ENCODE measurements at places on chromosomes 4 and X.

DNA sequence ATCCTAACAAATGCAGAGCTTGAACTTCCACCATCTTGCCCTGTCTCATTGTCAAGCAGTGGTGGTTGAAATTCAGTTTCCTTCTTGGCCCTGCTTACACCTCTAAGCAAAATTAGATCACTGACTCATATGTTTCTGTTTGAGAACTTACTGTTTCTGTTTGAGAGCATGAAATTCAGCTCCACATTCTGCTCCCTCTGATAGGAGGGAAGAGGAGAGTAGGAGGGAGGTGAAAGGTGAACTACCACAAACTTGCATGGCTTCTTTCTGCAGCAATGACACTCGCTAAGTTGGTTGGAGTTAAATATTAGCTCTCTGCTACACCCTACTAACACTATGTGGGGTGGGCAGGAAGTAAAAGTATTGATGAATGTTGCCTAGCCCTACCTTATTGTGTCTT is 117.8 kb upstream of the EDA2R start:
- DNase-seq: no peak

DNA sequence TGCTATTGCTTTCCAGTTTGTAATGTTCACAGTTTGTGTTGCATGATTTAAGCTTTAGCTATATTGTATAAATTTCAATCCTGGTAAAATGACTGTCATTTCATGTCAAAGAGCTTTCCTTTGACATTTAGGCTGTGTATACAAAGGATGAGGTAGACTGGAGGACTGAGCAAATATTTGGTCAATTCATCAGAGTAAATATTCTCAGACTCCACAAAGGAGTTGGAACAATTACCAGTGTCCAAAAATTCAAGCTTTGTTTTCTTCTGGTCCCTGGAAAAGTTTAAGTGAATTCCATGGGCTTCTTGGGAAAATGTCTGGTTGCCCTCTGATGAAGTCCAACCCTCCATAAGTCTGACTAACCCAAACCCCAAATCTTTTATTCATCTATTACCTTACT is 682.4 kb downstream of the DACH2 start:
- no peak for DNase-seq

GRCh38 chr4:6028168-6028567 is 9.9 kb upstream of the C4orf50 start:
- DNase-seq: no peak

- DNase-seq: no peak
Observed at GRCh38 chrX:44280116-44280515, 63.4 kb downstream of the EFHC2 start.

DNA sequence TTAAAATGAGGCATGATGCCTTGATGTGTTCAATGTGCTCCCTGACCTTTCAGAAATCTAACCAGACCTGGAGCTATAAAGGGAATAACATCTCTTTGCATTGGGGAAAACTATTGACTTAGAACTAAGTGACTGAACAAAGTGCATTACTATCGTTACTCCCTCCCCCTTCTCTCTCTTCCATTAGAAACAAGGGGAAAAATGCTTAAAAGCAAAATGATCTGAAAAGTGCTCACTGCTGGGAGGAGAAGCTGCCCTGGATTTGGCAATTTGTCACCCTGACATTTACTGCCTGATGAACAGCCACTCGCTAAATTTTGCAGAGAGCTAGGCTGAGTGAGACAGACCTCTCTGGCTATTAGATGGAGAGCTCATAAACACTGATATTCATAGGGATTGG is 48.6 kb upstream of the PARM1 start:
- DNase-seq: no peak

DNA sequence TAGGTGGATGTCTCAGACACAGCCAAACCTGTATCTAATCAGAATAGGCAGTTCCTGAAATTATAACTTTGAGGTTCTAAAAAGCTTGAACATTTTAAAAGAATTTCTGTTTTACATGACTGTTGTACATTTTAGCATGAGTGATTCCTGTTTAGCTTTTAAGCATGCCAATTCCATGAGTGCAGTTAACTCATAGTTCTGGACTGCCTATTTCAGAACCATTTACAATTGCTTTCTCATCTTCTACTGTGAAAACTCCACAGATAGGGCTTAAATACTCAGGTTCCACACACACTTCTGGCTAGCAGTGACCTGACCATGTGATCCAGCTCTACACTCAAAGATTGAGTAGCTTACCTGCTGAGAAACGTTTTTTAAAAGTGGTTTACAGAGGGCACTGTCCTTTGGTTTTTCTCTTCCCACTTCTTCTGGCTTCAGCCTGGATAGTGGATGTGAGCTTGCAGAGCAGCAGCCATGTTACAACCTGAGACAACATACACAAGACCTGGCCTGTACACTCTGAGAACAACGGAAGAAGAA is 280.8 kb downstream of the ANKRD50 start:
- no peak for DNase-seq

- no peak for DNase-seq
Observed at GRCh38 chr4:100189820-100190642, at the start of gene DDIT4L. Gene DDIT4L (minus strand): TSS chr4:100190468. CDS start chr4:100189983, 485 bp downstream.

DNA sequence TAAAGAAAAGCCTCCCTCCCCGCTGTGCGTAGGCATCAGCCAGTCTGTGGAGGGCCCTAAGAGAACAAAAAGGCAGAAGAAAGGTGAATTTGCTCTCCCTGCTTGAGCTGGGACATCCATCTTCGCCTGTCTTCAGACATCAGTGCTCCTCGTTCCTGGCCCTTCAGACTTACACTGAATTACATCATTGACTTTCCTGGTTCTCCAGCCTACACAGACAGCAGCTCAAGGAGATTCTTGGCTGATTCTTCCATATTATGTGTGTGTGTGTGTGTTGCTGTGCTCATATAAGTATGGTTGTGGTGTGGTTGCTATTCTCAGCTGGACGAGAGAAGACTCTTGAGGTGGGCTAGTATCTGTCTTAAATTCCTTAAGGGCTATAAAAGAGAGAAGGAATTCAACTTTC is 35.5 kb upstream of the CD99L2 start:
- no peak for DNase-seq

DNA sequence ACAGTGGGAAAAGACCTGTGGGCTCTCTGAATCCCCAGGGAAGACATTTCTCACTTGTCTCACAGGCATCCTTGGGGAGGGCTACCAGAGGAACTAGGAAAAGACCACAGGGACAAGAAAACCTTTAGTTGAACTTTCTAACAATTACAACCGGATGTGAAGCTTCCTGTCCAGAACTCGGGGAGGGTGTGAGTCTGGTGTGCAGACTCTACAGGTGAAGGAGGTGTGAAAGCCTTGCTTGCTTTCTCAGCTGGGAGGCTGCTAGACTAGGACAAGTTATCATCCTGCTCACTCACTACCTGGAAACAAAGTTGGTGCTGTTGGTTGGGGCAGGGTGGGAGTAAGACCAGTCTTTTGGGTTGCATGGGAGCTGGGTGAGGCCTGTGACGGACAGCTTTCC is 158.5 kb upstream of the PBDC1 start:
- DNase-seq: no peak

- DNase-seq: no peak
Observed at GRCh38 chrX:27354021-27354420, 109.1 kb downstream of the PPP4R3C start.

GRCh38 chrX:150421816-150422215 is 58.7 kb downstream of the MAMLD1 start:
- DNase-seq: no peak

- DNase-seq: no peak
Observed at GRCh38 chrX:39438603-39439602, 637.6 kb downstream of the MID1IP1 start.

DNA sequence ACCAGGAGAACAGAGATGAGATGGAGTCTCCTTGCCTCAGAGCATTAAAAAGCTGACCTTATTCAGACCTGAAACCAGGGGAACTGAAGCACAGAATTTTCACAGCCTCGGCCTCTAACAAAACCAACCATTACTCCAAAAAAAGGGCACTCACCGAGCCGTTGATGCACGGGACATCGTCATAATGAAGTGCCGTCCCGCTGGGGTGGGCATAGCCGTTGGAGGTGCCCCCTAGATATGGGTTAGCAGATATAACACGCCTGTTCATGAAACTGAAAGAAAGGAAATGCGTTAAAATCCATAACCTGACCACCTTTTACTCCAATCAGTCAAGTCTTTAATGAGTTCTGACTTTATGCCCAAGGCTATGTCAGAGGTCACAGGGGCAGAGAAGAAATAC is 153.6 kb downstream of the AFAP1 start:
- DNase-seq: no peak

DNA sequence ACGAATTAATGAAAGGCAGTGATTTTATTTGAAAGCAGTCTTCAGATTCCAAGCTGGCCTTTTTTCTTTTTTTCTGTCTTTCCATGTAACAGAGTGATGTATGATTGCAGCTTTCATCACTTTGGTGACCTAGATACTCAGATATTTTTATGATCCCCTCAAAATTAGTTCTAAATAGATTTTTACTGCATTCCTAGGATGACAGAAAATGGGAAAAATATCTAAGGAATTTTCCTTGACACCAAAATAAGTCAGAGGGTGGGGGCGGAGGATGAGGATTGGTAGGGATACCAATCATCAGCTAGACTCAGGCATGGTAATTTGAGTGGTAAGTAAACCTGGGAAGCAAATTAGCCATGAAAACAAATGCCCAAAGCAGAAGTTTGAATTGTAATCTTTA is 11.9 kb upstream of the HMGB2 start:
- no peak for DNase-seq

DNA sequence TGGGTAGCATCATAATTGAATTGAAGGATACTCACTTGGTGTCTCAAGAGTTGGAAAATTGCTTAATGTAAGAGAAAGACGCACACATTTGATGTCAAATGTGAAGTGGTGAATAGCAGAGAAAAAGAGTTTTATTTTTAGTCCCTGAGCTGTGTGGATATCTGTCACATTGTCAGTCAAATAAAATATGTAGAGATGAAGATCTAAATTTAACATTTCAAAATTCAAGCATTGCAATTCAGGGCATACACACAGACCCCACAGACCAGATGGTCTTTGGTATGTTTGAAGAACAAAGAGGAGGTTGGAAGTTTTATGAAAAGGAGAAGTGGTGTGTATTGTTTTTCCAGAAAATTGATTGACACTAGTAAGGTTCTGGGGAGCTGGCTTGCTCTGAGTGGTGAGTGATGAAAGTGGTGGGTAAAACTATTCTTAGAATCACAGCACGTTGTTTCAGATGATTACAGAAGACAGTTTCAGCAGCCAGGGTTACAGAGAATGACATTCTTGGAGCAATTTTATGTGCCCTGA is 44.9 kb upstream of the BBS12 start:
- DNase-seq: no peak

DNA sequence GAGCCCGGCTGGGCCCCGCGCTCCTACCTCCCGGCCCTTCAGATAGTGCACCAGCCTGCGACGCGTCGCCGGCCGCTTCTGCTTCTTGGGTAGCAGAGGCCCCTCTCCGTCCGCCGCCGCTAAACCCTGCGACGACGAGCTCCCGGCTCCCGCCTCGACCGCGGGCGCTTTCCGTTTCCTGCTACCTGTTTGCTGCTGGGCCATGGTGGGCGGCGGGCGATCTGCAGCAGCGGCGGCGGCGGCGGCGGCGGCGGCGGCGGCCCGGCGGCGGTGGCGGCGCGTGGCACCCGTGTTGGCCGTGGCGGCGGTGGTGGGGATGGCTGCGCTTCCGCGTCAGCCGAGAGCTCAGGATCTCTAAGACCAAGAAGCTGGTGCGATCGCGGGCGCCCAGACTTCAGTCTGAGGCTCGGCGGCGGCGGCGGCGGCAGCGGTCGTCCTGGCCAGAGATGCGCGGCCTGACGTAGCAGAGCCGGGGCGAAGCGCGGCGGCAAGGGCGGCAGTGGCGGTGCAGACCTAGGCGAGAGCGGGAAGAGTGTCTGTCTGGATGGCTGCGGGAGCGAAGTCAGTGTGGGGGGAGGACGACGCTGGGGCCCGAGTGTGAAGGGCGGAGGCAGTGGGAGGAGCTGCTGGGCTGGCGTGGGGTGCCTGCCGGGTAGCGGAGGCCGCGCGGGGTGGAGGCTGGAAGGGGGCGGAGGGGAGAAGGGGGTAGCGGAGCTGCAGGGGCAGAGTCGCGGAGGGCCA is at the start of gene DCAF12L2:
DCAF12L2 (minus strand) TSS at position 569 of the 741 bp plus-strand sequence; CDS start at position 204, 365 bp downstream.
- DNase-seq: no peak

GRCh38 chrX:45868425-45868824 is 667.7 kb upstream of the DIPK2B start:
- DNase-seq: no peak

DNA sequence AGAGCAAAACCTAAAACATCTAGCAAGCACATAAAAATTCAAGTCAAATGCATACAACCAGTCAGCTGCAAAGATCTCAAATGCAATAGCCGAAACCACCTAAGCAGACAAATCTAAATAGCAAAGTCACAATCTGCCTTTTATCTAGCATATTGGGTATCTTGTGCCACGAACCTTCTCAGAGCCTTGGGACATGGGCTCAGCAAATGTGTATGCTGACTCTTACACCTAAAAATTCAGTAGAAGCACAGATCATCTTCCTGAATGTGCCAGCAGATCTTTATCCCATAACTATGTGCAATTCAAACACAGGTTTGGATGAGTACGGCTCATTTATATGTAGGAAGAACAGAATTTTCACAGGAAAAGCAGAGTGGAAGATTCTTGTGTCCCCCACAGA is 492.1 kb downstream of the INPP4B start:
- DNase-seq: no peak

- no peak for DNase-seq
Observed at GRCh38 chr4:3753726-3754412, 12.3 kb upstream of the ADRA2C start.

GRCh38 chr4:141746026-141746425 is 109.6 kb downstream of the IL15 start:
- DNase-seq: no peak

- no peak for DNase-seq
Observed at GRCh38 chr4:71609651-71610050, 174.2 kb downstream of the GC start.

DNA sequence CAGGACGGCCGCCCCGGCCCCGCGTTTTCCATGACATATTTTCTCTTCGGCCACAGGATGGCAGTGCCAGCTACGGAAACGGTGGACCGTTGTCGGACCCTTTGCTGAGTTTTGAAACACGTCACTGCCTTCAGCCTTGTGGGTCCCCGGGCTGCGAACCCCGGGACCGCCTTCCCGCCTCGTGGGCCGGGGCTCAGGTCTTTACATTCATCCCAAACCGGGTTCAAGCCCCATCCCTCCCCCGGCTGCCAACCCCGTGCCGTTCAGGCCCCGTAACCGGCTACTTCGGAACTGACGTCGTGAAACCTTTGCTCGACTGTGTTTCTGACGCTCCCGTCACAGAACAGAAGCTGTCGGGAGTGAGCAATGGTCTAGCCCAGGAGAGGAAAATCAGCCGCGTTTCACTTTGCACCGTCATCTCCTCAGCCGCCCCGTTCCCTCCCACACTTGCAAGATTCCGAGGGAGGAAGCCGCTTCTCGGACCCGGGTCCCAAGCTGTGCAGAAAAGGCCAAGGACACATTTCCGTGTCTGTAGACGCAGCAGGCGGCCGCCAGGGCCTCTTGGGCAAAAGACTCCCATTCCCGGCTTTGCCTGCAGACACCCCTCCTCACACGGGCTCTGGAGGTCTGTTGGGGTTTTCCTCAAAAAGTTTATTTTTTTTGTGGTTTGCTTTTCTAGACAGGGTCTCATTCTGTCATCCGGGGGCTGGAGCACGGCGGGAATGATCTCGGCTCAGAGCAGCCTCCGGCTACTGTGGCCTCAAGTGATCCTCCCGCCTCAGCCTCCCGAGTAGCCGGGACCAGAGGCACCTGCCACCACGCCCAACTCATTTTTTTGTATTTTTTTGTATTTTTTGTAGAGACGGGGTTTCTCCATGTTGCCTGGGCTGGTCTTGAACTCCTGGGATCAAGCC is 41.4 kb upstream of the PPP2R3B start:
- DNase-seq: no peak

GRCh38 chr4:146960634-146961033 is 15.0 kb upstream of the TTC29 start:
- DNase-seq: no peak

GRCh38 chr4:28211676-28212470 is 1351.2 kb downstream of the STIM2 start:
- DNase-seq: no peak

Data from T-helper 17 cell (primary cell).